Esophagus squamous epithelium (tissue), 5 donors: ENCODE measurements at places on chromosomes 2 and 18. TPM values are rescaled to one million over a fixed set of nuclear protein-coding genes. Genes with fewer than 3 reads are reported as not detected.

DNA sequence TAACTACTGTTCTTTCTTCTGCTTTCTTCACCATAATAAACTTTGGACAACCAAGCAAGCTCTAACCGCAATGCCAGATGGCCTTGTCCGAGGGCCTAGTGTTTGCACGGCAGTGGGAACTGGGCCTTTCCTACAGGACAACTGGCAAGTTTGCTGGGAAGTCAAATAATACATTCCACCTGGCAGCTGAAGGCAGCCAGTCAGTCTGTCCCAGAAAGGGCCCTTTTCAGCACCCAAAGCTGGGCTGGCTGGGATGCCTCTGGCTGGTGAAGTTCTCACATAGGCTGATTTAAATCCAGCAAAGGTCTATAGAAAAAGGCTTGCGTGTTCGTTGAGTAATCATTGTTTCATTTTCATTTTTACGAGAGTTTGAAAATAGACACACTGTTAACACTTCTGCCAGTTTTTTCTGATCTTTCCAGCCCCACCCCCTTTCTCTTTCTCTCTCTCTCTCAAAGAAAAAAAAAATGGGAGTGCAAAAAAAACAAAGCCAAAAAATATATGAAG lies 110.0 kb upstream of the EPAS1 start:
- DNase-seq, result no peak

DNA sequence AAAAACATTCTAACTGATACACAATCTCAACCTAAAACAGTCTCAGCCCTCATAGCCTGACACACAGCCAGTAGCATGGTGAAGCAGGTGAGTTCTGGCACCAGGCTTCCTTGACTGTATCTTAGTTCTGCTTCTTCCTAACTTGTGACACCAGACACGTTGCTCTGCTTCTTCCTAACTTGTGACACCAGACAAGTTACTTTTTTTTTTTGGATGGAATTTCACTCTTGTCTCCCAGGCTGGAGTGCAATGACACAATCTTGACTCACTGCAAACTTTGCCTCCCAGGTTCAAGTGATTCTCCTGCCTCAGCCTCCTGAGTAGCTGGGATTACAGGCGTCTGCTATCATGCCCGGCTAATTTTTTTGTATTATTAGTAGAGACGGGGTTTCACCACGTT lies 6.7 kb upstream of the ATG16L1 start:
- DNase-seq, result no peak

GRCh38 chr2:197011021-197011417 lies 84.5 kb upstream of the PGAP1 start:
- DNase-seq, result no peak

MC5R gene
- not detected for total RNA-seq

DNA sequence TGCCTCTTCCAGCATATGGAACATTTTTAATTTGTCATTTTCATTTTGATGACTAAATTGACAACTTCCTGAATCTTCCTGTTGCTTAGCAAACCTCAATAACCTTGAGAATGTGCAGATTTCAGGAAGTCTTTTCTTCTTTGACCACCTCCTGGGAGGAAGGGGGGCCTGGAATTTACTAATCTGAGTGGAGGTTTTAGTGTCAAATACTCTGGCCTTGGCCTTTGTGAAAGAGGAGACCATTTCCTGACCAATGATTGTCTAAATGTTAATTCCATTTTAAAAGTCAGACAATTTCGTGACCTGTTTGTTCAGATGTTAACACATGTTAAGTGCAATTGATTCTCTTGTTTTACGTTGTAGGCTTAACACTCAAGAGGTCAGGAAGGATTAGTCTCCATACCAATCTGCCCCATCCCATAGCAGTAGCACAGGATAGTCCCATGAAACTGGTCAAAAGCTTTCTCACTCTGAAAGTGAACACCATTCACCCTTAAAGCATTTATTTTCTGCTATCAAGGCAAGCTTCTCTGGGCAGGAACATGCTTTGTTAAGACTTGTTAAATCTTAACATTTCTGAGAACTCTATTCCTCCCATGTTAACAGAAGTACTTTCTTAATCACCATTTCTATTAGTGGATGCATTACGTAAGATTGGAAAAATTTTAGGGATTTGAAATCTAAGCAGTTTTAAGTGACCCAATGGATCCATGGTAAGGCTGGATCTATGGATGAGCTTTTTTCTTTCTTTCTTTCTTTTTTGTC lies 219.6 kb downstream of the RND3 start:
- no peak for DNase-seq

- DNase-seq, result no peak
These were observed 98.9 kb upstream of the LGALSL start for GRCh38 chr2:64354857-64355680.

- DNase-seq, result no peak
These were observed 1.3 kb upstream of the EIF2AK3 start for GRCh38 chr2:88628571-88628939.

DNA sequence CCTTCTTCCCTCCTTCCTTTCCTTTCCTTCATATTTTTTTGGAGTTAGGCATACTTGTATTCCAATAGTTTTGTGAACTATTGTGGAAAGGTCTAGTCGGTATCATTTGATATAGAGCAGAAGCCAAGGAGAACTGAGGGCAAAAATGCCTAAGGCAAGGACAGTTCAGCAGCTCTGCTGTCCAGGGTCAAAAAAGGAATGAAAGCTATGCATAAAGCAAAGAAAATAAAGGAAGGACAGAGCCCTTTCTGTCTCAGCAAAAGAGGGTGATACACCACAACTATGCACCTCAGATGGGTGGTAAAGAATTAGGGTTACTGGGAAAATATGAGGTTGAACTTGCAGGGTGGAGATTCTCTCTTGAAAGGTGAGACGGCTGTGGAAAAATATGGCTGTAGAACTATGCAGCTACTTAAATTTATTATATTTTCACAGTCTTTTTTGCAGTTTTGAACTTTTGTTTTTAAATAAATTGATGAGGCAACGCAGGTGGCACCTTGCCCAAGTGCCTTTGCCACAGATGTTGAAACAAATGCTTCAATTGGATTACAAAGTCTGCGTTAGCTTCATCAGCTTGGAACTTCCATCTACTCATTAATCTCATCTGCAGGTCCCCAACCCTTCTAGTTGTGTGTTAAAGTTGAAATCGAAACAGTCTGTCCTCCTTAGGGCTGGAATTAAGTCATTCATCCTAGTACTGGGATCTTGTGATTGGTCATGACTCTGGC lies 20.8 kb downstream of the LHCGR start:
- no peak for DNase-seq

ABCG8 gene
- not detected for total RNA-seq
